ENCODE measurements at places on chromosomes 1 and 21.

DNA sequence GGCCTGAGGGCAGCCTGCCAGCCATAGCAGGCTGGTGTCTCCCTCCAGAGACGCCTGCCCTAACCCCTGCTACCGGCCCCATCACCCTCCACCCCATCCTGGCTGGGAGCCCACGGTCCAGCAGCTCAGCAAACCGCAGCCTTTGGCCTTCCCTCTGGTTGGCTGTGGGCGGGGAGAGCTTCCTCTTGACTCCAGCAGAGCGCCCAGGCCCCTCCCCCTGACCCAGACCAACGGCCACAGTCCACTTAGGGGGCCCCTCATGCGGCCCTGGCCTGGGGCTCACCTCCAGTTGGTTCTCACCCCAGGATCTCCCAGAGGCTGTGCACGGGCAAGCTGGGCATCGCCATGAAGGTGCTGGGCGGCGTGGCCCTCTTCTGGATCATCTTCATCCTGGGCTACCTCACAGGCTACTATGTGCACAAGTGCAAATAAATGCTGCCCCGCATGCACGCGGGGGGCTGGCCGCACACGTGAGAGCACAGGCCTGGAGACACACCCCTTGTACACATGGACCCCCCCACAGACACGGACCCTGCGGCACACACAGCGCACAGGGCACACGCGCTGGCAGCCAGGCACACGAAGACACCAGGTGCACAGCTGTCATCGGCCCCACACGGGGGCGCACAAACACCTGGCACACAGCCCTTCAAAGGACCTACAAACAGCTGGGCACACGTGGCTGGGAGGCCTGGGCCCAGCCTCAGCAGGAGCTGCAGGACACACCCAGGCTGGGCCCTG lies 3.1 kb downstream of the SMIM1 start:
- no peak for DNase-seq

- no peak for DNase-seq
Measured at GRCh38 chr1:227723474-227723873, 11.6 kb downstream of the JMJD4 start.

DNA sequence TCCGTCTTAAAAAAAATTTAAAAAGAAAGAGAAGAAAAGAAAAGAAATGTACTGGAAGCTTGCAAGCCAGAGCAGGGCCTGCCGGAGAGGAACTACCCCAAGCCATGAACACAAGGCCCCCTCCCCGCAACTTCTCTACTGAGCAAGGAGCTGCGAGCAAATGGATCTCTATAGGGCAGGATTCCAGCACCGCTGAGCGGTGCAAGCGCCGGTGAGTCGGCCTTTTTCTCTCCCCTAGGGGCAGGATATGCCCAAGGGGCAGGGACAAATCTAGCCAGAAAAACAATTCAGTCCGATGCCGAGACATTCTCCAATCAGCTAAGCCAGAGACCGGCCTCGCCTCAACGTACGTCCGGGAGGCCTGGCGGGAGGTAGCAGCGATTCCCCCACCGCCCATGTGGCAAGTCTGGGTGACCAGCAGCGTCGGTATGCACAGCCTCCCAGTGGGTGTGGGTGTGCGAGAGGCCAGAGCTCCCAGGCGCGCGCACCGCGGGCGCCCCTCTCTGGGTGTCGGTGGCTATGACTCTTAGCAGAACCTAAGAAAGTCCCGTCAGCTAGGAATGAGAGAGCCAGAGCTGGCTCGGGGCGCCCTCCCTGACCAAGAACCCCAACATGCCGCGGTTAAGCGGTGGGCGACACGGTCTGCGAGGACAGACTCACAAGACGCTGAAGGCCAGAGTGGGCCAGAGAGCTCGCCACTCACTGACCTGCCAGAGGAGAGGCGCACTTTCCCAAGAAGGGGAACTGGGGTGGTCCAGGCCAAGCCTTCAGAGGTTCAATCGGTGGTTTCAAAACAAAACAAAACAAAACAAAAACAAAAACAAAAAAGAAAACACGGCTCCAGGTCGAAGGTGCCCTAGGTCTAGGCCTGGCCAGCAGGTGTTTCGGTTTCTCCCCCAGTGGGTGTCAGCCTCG lies 1.9 kb downstream of the CSMD2 start:
- DNase-seq, result no peak

DNA sequence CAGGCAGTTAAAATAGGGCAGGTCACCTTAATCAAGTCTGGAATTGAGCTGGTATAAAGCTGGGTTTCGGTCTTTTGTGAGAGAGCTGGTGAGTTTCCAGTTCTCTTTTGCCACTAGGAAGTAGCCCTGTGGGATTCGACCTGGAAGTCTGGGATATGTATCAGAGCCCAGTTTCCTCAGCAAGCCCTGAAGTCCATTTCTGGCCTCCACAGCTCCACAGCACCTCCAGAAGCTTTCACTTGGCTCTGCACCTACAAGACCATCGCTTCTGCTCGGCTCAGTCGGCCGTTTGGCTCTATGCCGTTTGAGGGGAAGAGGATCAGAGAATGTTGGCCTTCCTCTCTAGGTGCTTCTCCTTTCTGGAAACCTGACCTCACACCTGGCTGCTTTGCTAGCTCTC lies 148.0 kb downstream of the GALNT2 start:
- no peak for DNase-seq

GRCh38 chr1:5837976-5838653 lies 154.1 kb downstream of the NPHP4 start:
- DNase-seq, result no peak

All from NK-92 treated with Interleukin-12 subunit alpha and Interleukin-12 subunit beta, amount 100 ng/mL, for 24 hours (cell line).